ENCODE measurements at places on chromosomes 5 and 9. TPM values are rescaled to one million over a fixed set of nuclear protein-coding genes. Genes with fewer than 3 reads are reported as not detected.

Gene WDR38
- 7.6 TPM for total RNA-seq

GRCh38 chr5:6504677-6505415 is 56.2 kb downstream of the UBE2QL1 start:
- no peak for DNase-seq
- H3K36me3 ChIP-seq: no peaks in the 10 kb centered on the region
- H3K27me3 ChIP-seq: no peaks in the 10 kb centered on the region
- H3K4me3 ChIP-seq: no peak overlapping the region

Gene GAPT
- total RNA-seq: 1.9 TPM

- H3K27ac ChIP-seq: no peak overlapping the region
- H3K4me3 ChIP-seq: no peak overlapping the region
- no peaks in the 10 kb centered on the region for H3K27me3 ChIP-seq
Measured at GRCh38 chr5:116038817-116039216, 6.5 kb downstream of the ARL14EPL start.

DNA sequence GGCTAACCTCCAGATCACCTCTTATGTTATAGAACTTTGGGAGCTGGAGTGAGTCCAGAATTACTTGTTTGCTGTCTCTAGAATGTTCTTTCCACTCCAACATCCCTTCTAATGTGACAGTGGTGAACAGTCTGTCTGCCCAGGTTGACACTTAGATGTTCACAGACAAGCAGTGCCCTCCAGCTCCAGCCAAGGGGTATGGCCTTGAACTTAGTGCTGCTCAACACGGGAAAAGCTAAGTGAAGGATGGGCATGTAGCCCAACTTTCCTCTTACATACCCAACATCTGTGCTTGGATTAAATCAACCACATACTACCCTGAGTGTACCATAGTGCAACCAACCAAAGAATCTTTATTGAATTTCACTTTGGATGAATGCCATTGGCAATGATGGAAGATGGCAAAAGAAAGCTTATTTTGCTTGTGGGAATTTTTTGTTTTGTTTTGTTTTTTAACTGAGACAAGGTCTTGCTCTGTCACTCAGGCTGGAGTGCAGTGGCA is 201.2 kb downstream of the NXNL2 start:
- DNase-seq: no peak
- H3K27me3 ChIP-seq: no peaks in the 10 kb centered on the region
- no peak overlapping the region for H3K4me3 ChIP-seq
- no peaks in the 10 kb centered on the region for H3K4me1 ChIP-seq

DNA sequence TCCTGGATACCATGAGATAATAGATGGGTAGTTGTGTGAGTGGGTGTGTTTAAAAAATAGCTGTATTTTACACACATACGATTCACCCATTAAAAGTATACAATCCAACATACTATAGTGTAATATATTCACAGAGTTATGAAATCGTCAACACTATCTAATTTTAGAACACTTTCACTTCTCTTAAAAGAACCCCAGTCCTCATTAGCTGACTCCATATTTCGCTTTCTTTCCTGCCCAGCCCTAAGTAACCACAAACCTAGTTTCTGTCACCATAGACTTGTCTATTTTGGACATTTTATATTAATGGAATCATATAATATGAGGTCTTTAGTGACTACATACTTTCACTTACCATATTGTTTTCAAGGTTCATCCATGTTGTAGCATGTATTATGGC is 63.8 kb upstream of the S1PR3 start:
- DNase-seq: no peak
- H3K36me3 ChIP-seq: no peaks in the 10 kb centered on the region
- H3K4me1 ChIP-seq: no peaks in the 10 kb centered on the region
- no peaks in the 10 kb centered on the region for H3K27me3 ChIP-seq
- no peak overlapping the region for H3K4me3 ChIP-seq
- no peak overlapping the region for H3K27ac ChIP-seq

DNA sequence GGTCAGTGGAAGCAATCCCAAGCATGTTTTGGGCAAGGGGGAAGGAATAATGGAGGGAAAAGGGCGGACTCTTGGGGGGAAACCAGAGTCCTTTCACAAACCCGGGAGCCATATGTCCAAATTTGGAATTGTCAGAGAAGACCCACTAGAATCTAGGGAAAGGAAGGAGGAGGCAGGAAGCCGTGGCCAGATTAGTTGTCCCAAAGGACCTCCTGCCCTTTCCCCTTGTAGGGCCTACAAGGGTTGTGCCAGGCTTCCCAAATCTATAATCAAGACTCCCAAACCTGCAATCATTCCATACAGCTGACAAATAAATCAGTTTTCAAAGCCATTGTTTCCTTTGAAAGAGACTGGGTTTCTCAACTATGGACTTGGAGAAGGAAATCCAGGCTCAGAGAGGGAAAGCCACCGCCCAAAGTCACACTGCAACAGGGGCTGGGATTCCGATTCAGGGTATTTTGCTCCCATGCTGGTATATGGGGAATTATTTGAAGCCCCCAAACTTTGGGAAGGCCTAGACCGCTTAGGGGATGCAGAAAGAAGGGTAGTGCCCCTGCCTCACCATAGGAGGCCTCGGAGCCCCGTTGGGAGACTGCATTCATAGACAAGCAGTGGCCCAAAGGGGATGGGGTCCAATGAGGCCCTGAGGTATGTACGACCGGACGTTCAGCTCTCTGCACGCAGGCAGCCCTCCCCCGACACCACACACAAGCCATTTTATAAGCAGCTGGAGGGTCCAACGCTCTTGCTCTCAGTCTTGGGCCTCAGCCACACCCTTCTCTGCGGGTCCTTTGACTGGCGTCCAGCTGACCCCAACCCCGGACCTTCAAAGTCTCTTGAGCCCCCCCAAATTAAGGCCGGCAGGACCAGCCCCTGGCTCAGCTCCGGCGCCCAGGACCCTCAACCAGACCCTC is 815 bp downstream of the ANXA6 start:
- DNase-seq: peak; percentile 33
- H3K27me3 ChIP-seq: no peaks in the 10 kb centered on the region
- peak overlapping the region; percentile 92 for H3K27ac ChIP-seq
- peak overlapping the region; percentile 83 for H3K4me3 ChIP-seq
- peaks cover 27% of the 10 kb centered on the region for H3K4me1 ChIP-seq
- H3K36me3 ChIP-seq: no peaks in the 10 kb centered on the region

Gene NR3C1
- total RNA-seq: 34.3 TPM

Gene PCDHGB2
- total RNA-seq: 16.6 TPM

- H3K36me3 ChIP-seq: no peaks in the 10 kb centered on the region
- H3K27me3 ChIP-seq: no peaks in the 10 kb centered on the region
- H3K4me3 ChIP-seq: no peak overlapping the region
- no peak overlapping the region for H3K27ac ChIP-seq
Measured at GRCh38 chr5:122264610-122265009, 47.4 kb upstream of the SNCAIP start.

DNA sequence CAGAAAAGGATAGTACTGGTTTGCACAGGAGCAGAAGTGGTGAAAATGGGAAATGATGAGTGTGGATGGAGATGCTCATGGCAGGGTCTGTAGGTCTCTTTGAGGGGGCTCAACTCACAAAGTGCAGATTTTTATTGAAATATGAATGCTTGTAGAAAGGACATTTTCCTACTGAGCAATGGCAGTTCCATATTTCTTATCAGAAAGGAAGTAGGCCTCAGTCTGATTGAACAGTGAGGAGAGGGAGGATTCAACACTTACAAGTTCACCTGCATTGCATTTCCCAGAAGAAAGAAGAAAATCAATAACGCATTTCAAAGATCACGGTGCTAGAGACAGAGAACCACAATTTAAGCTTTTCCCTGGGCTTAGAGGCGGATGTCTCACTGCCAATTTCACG is 49.2 kb downstream of the ANXA2R start:
- H3K27me3 ChIP-seq: no peaks in the 10 kb centered on the region
- no peak for DNase-seq
- H3K27ac ChIP-seq: no peak overlapping the region
- H3K36me3 ChIP-seq: no peaks in the 10 kb centered on the region
- no peaks in the 10 kb centered on the region for H3K4me1 ChIP-seq
- H3K4me3 ChIP-seq: peak overlapping the region; percentile 63

DNA sequence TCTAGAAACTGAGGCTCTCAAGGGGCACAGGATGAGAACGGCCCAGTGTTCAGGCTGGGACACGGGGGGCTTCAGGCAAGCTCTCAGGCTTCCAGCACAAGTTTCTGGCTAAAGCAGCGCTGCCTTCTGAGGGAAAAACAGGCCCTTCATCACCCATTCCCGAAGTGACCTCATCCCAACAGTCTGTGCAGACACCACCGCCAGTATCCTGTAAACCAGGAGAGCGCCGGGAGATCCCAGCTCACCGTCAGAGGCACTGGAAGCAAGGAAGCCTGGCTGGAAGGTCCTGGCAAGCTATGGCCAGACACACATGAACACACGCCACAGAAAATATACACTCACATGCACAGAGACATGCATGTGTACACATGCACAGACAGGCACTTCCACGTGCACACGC is 8.8 kb downstream of the SLC12A7 start:
- no peaks in the 10 kb centered on the region for H3K27me3 ChIP-seq
- peaks cover 75% of the 10 kb centered on the region for H3K4me1 ChIP-seq
- H3K27ac ChIP-seq: peak overlapping the region; percentile 8
- no peak overlapping the region for H3K4me3 ChIP-seq
- H3K36me3 ChIP-seq: no peaks in the 10 kb centered on the region

DNA sequence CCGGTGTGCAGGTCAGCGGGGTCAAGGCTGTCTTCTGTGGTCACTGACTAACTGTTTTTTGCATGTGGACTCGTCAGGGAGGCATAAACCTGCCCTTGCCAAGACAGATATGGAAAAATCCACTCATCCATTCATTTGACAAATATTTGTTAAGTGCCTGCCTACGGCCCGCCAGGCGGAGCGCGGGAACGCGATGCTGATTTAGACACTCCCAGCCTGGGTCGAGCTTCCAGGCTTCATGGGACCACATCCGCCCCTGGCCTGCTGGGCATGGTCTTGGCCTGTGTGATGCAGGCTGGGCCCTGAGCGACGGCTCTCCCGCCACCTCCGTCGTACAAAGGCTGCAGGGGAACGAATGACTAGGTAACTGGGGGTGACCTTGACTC is 18.1 kb downstream of the MYMK start:
- H3K4me1 ChIP-seq: peaks cover 26% of the 10 kb centered on the region
- peak; percentile 52 for DNase-seq
- H3K36me3 ChIP-seq: no peaks in the 10 kb centered on the region
- H3K27me3 ChIP-seq: no peaks in the 10 kb centered on the region
- H3K27ac ChIP-seq: no peak overlapping the region

GRCh38 chr5:10719965-10720364 is 41.1 kb downstream of the DAP start:
- no peak overlapping the region for H3K4me3 ChIP-seq
- no peaks in the 10 kb centered on the region for H3K27me3 ChIP-seq
- no peak overlapping the region for H3K27ac ChIP-seq
- H3K4me1 ChIP-seq: no peaks in the 10 kb centered on the region
- no peaks in the 10 kb centered on the region for H3K36me3 ChIP-seq

DNA sequence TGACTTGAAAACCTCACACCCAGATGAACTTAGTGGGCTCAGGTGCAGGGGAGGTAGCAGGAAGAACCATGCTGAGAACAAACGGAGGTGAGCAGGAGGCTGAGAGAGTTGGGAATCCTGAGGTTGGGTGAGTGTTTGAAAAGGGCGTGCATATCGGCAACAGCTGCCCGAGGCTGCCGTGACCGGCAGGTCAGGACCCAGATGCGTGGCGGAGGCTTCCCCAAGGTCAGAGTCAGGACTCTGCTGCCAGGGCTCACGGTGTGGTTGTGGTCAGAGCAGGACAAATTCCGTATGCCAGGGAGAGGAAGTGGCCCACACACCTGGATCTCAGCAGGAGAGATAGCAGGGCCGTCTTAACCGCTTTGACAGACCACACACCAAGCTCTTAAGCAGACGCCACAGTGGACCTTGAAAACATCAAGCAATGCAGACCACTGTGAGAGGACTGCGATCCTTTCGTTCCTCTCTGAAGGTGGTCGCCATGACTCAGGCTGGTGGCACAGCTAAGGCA is 43.1 kb downstream of the ADAMTS16 start:
- H3K27me3 ChIP-seq: no peaks in the 10 kb centered on the region
- H3K27ac ChIP-seq: no peak overlapping the region
- H3K4me1 ChIP-seq: no peaks in the 10 kb centered on the region
- DNase-seq: no peak

Gene AJM1
- 24.6 TPM for total RNA-seq

Gene SHROOM1
- total RNA-seq: 9.0 TPM

- no peak for DNase-seq
- H3K27me3 ChIP-seq: no peaks in the 10 kb centered on the region
- H3K4me1 ChIP-seq: no peaks in the 10 kb centered on the region
- no peak overlapping the region for H3K27ac ChIP-seq
Measured at GRCh38 chr5:76451031-76451701, 48.1 kb downstream of the IQGAP2 start.

DNA sequence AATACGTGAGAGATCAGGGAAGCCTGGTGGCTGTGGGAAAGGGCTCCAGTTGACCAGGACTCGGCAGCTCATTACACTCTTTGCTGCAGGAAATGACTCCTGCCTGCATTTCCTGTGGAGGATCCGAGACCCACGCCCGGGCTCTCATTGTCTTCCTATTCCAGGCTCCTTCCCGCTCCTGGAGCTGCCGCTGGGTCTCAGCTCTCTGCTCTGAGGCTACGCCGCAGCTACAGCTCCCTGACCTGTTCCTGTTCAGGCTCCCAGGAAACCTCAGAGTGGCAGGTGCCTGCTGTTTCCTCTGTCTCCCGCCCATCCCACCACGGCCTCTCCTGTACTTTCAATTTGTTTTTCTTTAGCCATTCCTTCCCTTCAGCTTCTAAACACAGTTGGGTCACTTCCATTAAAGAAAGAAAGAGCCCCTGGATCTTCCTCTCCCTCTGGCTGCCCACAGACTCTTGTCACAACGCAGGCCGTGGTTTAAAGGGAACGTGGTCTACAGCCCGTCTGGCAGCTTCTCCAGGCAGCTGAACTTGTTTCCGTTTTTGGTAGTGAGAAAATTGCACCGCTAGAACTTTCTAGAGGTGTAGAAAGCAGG is 71.5 kb downstream of the IL6ST start:
- no peaks in the 10 kb centered on the region for H3K36me3 ChIP-seq
- no peak for DNase-seq
- no peaks in the 10 kb centered on the region for H3K27me3 ChIP-seq
- H3K27ac ChIP-seq: no peak overlapping the region
- no peaks in the 10 kb centered on the region for H3K4me1 ChIP-seq
- H3K4me3 ChIP-seq: no peak overlapping the region

GRCh38 chr5:94901191-94901979 is 282.9 kb downstream of the SLF1 start:
- H3K27ac ChIP-seq: peak overlapping the region; percentile 42
- no peaks in the 10 kb centered on the region for H3K4me1 ChIP-seq
- H3K4me3 ChIP-seq: no peak overlapping the region
- no peak for DNase-seq
- H3K36me3 ChIP-seq: no peaks in the 10 kb centered on the region

- H3K36me3 ChIP-seq: no peaks in the 10 kb centered on the region
- H3K27ac ChIP-seq: no peak overlapping the region
- H3K4me1 ChIP-seq: no peaks in the 10 kb centered on the region
Measured at GRCh38 chr5:111993242-111993641, 236.2 kb upstream of the NREP start.

Gene DMRT3
- 11.8 TPM for total RNA-seq

Gene KCNN2
- total RNA-seq: 9.7 TPM

All from testis (tissue), 5 donors.